ENCODE measurements at places on chromosomes 2 and 18.

GRCh38 chr2:10139536-10139935 is 17.0 kb downstream of the RRM2 start:
- no peak for DNase-seq

DNA sequence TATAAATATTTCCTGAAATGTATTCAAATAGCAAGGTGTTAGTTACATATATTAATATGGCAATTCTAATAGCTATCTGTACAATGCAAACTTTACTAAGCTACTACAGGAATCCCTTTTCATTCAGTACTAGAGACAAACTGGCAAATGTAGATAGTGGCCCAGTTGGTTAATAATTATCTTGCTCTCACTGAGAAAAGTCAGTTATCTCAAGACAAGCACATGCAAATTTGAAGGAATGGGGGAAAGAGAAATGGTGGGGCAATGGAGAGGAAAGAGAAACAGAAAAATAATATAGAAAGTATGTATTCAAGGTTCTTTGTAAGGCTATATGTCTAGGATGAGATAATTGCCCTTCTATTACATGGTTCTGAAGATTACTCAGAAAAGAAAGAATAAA is 280.0 kb downstream of the FIGN start:
- DNase-seq, result no peak

DNA sequence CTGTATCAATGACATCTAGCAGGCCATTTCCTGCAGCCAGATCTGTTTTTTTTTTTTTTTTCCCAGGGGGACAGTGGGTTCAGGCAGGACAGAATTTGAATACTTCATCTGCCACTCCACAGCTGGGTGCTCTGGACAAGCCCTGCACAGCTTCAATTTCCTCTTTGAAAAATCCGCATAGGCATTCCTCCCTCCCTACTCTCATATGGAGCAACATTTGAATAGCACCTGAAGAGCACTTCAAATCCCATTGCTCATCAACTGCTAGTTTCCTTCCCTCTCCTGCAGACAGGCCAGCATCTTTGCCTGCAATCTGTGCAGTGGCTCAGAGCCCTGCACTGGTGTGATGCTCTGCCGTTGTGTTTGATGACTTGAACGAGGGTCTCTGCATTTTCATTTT is 326.3 kb downstream of the TSN start:
- no peak for DNase-seq

DNA sequence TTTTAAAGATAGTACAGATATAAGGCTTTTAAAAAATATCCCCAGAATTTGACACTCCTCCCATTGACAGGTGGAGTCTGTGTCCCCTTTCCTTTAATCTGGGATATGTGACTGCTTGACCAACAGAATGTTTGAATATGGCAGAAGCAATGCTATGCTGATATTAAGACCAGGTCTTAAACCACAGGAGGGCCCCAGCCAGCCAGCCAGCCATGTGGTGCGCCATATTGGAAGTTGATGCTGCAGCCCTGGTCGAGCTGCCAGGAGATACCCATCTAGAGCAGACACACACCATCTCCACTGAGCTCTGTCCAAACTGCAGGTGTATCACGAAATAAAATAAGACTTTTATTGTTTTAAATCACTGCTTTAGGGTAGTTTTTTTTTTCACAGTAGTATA is 122.3 kb upstream of the CAB39 start:
- no peak for DNase-seq

- DNase-seq, result no peak
Observed at GRCh38 chr2:223768179-223768578, 69.2 kb downstream of the AP1S3 start.

GRCh38 chr2:8986327-8986976 is 17.0 kb downstream of the MBOAT2 start:
- no peak for DNase-seq

- DNase-seq, result no peak
Observed at GRCh38 chr2:200609028-200609614, 23.3 kb downstream of the AOX1 start.

DNA sequence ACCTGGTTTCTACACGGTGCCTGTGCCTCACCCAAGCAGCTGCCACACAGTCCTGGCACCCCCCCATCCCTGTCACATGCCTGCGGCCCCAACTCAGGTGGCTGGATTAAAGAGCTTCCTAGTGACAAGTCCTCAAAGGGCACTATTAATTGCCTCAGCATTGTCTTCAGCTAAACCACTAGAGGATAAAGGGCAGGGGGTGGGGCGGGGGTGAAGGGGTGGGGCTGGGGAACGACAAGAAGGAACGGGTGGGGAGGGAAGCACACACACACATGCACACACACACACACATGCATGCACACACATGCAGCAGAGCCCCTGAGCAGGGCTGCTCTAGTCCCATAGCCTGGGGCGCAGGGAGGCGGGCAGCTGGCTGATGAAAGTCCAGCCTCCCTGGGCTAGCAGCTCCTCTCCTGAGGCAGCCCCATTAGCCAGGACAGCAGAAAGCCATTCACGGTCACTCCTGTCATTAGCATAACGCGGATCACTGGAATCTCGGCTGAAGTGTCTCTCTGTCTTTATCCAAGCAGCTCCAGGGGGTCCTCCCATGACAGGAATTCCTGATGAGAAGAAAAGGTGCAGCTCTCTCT is 7.4 kb upstream of the TEX261 start:
- no peak for DNase-seq

DNA sequence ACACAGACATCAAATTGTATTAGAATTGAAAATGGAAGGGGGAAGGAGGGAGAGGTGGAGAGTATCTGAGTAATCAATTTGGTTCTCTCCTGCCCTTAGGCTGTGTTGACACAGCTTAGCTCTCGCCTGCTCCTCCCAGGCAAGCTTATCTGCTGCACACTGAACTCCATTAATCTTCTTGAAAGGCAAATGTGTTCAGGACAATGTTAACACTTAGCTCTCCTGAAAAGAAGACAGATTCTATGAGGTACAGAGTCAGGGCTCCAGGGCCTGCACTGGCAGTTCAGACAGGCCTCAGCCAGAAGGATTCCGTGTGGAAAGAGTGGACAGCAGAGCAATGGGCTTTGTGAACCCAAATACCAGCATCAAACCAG is 430.0 kb upstream of the TNP1 start:
- DNase-seq, result no peak

DNA sequence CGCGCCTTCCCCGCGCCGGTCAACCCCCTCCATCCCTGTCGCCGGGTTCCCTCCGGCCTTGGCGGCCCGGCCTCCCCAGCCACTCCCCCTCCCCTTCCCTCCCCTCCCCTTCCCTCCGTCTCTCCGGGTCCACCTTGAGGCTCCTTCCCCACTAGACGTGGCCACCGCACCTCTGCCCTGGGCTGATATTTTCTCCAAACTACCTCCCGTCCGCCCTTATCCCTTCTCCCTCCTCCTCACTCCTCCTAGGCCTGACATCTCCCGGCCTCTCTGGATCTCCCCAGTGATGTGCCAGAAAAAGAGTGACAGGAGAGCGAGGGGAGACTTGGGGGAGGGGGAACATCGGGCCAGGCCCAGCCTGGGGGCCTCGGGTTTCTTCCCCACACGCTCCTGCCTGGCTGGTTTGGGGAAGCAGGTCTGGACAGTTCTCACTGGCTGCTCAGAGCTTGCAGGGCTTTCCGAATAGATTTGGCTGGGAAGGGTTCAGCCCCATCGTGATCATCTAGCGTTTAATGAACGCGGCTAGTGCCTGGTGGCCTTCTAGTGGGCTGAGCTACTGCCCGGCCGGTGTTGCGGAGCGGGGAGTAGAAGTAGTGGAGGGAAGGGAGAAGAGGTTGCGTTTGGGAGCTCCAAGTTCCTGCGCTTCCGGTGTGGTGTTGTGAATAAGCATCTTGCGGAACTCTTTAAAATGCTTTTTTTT is 641 bp downstream of the MAPRE3 start:
- DNase-seq, result no peak

- no peak for DNase-seq
Observed at GRCh38 chr2:164976301-164976700, 21.0 kb upstream of the SLC38A11 start.

GRCh38 chr2:219916281-219916680 is 288.9 kb downstream of the SLC4A3 start:
- no peak for DNase-seq

DNA sequence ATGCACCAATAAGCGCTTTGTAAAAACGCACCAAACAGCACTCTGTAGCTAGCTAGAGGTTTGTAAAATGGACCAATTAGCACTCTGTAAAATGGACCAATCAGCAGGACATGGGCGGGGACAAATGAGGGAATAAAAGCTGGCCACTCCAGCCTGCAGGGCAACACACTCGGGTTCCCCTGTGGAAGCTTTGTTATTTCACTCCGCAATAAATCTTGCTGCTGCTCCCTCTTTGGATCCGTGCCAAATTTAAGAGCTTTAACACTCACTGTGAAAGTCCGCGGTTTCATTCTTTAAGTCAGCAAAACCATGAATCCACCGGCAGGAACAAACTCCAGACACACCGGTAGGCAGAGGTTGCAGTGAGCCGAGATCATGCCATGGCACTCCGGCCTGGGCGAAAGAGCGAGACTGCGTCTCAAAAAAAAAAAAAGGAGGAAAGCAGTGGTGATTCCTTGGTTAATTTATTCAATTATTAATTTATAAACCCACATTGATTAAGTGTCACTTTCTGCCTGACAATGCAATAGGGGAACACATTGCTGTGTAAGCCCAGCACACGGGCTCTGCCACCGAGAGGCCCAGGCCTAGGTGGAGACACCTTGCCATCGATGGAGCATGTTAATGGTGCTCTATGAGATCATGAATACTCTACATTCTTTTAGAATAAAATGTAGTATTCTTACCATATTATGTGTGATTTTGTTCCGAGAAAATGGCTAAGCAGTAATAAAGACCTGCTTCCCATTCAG is 687.6 kb upstream of the HS6ST1 start:
- DNase-seq, result no peak

DNA sequence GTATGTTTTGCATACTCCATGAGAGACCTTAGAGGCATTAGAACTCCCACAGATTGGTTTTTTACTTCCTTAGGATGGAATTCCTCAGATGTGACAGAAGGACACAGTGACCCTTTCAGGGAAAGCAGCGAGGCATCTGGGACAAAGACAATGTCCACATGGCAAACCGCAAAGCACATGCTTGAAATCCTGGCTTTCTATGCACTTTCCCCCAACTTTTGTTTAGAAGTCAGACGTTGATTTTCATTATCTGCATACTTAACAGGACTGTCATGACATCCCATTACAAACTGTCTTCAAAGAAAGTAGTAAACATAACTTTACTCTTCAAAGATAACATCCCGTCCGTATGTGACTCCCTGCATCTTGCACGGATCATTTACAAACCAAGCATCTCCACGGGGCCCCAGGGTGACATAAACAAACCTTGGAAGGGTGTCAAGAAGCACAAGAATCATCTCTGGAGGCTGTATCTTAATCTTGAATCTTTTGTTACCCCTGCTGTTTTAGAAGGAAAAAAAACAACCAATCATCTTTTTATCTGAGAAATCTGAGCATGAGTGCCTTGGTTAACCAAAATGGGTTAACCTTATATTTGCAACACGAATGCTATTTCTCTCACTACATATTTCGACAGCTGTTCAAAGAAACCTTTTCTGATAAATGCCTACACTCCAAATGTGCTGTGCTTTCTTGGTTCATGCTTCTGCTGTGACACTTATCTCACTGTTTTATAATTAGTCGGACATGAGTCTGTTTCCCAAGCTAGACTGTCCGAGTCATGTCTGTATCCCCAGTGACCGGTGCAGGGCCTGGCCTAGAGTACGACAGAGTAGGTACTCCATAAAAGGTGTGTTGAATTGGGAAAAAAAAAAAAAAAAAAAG is 90.8 kb downstream of the CCBE1 start:
- no peak for DNase-seq

DNA sequence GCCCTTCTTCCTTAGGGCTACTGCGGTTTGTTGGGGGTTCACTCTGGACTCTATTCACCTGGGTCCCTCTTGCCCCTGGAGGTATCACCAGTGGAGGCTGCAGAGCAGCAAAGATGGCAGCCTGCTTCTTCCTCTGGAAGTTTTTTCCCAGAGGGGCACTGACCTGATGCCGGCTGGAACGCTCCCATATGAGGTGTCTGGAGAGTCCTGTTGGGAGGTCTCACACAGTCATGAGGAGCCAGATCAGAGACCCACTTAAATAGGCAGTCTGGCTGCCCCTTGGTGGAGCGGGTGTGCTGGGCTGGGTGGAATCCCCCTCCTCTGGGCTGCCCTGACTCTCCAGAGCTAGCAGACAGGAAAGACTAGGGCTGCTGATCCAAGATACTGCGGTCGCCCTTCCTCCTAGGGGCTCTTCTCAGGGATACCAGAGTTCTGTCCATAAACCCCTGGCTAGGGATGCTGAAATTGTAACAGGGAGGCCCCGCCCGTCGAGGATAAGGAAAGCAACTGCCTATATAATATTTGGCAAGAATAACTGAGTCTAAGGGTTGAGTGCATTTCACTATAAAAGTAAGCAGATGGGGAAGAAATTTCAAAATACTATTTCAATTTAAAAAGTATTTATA is 140.7 kb downstream of the NOL4 start:
- no peak for DNase-seq

- DNase-seq, result peak; percentile 3
Observed at GRCh38 chr2:107936433-107937359, 49.6 kb upstream of the SLC5A7 start.

DNA sequence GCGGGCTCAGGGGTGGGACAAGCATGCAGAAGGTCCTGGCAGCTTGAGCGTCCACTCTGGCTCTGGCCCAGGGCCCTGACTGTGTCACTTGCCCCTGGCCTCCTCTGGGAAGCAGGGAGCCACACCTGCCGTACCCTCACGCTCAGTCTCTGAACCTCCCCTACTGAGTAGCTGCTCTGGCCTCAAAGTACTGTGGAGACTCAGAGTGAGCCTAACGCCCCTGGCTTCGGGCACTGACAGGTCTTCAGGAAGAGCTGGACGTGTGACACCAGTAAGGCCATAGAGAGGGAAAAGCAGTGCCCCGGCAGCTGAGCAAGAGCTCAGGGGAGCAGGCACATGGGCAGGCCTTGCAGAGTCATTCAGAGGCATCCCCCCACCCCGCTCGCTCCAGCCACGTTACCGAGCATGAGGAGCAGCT is 73.3 kb downstream of the SFXN5 start:
- DNase-seq, result no peak

- no peak for DNase-seq
Observed at GRCh38 chr2:28172114-28172898, 220.4 kb upstream of the FOSL2 start.

GRCh38 chr2:127740665-127741288 is 39.5 kb downstream of the SFT2D3 start:
- peak; percentile 7 for DNase-seq

GRCh38 chr2:6999211-6999877 is 82.1 kb downstream of the RNF144A start:
- no peak for DNase-seq

- DNase-seq, result peak; percentile 56
Observed at GRCh38 chr18:9048808-9049494, 53.5 kb upstream of the NDUFV2 start.

DNA sequence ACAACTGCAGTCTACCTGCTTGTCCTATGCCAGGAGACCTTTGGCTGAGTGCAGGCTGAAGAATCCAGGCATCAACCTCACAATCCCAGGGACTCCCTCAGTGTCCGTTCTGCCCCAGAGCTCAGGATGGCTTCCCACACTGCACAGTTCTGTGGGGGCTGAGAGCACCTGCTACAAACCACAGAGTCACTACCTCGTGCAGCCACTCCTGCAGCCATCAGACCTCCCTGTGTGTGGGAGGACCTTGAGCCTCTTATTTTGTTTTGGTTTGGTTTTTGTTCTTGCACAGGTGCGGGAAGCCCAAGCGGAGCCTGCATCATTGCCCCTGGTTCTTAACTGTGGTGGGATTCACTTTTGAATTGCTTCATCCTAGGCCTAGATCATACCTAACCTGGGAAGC is 31.0 kb downstream of the NAT8 start:
- DNase-seq, result no peak

- DNase-seq, result no peak
Observed at GRCh38 chr2:104870100-104870975, 16.4 kb downstream of the POU3F3 start.
